Foreskin fibroblast (primary cell): ENCODE measurements at places on chromosomes 12 and 14.

DNA sequence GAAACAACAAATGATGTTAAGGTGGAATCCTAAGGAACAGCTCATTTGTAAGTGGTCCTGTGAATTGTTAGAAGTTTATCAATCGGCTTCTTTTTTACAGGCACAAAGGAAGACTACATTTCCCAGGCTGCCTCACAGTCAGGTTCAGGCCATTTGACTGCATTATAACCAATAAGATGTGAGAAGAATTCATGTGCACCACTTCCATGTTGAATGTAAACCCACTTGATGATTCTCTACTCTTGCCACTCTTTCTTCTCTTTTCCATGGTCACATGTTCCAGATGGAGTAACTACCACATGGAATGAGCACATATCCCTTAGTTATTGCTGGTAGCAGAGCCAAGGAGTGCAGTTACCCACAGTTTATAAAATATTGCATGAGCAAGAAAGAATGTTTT, 67.1 kb upstream of the GZMB start:
- DNase-seq = no peak

DNA sequence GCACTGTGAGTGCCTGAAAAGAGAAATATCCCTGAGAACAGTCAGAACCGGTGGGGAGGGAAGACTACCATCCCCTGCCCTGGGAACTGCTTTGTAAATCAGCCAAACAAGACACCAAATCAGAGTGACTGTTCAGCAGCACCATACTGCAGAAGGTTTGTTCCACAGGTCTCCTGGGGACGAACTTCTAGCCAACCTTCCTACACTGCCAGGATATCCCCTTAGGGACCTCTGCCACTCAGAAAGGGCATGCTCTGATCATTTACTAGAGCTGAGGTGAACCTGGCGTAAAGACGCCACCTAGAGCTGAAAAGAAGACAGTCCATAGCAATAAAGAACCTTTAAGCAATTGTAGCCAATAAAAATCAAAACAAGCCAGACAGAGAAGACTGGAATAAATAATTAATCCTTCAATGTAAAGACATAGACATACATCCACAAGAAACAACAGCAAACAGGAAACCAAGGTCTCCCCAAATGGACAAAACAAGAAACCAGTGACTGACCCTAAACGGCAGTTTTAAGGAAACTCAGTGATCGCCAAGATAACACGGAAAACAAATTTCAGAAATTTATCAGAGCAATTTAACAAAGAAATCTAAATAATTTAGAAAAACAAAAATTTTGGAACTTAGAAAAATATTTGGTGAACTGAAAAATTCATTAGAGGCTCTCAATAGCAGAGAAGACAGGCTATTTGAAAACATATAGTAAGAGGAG, 228.1 kb upstream of the AMIGO2 start:
- peak; percentile 39 for DNase-seq

DNA sequence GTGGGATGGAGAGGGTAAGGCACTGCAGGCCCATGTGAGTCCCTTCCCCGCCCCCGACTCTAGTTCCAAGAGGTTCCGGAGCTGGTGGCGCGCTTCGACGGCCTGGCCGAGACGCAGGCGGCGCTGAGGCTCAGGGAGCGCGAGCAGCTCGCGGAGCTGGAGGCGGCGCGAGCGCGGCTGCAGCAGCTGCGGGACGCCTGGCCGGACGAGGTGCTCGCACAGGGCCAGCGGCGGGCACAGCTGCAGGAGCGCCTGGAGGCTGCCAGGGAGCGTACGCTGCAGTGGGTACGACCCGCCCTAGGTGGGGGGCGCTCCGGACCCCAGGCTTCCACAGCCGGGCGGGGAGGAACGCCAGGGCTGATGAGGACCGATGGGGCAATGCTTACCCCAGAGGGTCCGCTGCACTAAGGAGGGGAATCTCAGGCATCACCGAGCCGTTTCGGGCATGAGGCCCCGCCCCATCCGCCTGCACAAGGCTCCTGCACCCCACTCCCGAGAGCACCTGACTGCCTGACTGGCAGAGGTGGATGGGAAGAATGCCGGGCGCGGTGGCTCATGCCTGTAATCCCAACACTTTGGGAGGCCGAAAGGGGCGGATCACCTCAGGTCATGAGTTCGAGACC, 4.9 kb downstream of the CFAP73 start:
- DNase-seq = peak; percentile 34

DNA sequence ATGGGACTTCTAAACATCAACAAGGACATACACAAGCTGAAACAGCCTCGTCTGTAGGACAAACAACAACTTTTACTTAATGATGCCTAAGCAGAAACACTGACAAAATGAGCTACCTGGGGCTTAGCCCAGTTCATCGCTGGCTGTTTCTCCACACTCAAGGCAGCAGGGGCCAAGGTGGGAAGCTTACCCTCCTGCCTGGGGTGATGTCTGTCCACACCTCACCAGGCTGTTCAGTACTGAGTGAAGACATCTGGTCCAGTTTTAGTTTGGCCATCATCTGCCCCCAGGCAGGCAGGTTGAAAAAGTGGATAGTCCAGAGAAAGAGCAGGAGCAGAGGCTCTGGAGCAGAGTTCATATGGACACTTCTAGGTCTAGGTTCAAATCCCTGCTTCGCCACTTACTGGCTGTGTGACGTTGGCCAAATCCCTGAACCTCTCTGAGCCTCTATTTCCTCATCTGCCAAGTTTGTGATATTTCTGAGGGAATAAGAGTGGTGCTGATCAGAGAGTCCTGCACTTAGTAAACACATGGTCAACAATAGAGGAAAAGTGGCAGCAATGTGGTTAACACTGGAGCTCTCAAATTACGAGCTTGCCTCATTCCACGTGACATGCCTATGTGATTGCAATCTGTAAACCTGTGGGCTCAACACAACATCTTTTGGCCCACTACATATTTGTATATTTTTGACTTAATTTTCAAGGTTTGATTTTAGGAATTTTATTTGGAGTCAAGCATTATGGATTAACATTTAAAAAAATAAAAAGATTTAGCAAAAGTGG, 720.1 kb upstream of the TMEM132C start:
- DNase-seq = no peak

DNA sequence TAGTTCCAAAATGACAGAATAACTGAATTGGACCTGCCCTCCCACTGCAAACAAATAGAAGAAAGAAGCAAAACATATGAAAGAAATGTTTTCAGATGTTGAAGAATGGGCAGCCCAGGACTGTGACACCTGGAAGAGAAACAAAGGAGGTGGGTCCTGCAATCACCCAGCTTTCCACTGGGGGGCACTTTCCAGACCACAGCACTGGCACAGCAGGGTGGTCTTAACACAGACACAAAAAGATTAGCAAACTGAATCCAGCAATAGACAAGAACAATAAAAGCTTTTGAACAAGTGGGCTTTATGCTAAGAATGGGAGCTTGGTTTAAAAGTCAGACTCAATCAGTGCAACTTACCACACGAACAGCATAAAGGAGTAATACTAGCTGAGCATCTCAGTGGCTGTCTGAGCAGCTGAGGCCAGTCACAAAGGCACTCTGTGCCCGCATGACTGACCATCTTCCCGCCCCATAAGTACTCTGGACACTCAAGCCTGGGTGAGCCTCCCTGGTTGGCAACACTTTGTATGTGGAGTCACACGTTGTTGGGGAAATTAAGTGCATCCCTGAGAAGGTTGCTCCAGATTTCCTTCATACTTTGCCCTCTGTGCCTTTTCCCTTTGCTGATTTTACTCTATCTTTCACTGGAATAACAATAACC, 27.7 kb downstream of the JKAMP start:
- no peak for DNase-seq

GRCh38 chr12:16072678-16073077, 161.5 kb downstream of the DERA start:
- no peak for DNase-seq

DNA sequence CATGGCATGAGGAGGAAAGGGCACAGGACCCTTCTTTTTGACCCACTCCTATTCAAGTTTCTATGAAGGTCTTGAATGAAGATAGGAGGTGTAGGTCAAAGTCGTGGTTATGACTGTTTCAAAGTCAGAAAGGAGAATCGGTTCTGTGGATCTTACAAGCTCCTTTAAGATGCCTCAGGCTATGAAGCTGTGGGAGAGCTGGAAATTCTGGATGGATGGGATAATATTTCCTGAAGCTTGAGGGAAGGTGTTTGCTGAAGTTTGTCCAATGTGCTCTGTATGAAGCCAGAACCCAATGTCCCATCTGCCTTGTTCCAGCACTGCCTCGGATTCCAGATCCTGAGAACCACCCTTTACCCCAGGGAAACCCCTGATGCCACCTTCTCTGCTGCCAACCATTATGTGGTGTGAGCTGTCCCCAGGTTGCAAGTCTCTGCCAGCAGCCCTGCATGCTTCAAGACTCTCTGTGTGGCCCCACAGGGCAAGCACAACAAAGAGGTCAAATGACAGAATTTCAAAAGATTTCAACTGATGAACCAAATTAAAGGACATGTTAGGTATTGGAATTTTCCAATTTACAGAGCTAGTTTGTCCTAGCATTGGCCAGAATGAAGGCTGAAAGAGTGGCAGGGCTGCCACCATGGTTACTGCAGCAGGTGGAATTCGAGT, 472.0 kb downstream of the RGS6 start:
- DNase-seq = no peak

- DNase-seq = no peak
Observed at GRCh38 chr14:34474187-34474679, 12.2 kb upstream of the SPTSSA start.

DNA sequence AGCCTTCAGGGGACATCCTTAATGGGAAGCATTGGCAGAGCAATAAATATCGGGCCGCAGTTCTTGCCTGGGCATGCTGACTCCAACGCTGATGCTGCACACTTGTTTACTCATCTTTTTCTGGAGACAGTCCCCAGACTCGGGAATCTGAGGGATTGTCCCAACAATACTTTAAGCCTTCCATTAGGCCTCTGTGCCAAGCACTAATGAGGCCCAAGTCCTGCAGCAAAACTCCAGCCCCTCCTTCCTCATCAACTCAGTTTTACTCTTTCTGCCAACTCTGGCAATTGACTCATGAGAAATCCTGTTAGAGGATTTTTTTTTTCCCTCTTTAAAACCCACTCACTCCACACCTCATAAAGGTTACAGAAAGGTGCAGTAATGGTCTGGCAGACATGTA, 233.4 kb upstream of the PELI2 start:
- peak; percentile 39 for DNase-seq

DNA sequence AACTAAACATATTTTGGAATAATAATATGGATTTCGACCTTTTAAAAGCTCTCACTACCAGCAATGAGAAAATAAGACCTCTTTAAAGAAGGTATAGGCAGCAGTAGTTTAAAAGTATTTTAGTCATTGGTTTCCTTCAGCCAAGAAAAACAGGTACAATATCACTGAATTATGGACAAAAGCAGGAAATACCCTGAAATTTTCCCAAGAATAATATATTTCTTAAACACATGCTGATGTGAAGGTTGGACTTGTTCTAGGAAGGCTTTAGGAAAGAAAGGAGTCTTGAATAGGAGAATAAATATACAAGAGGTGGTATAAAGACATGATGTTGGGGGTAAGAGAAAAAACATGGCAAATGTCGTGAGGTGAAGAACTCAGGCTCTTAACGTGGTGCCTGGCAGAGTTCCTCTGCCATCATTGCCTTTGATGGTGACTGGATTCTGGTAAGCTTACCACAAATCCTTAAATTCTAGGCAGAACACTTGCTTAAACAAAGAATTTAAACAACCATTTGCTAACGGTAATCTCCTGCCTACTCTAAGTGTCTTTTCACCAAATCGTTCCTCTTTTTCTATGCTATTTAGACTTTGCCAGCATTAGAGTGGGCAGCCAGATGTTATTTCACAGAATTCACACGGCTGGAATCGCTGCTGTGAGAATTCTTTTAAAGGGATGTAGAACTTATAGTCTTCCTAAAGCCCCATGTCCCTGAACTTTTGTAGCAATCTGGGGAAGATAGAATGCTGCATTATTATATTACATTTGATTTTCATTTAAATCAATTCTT, 11.9 kb upstream of the NUDT4 start:
- DNase-seq = no peak

DNA sequence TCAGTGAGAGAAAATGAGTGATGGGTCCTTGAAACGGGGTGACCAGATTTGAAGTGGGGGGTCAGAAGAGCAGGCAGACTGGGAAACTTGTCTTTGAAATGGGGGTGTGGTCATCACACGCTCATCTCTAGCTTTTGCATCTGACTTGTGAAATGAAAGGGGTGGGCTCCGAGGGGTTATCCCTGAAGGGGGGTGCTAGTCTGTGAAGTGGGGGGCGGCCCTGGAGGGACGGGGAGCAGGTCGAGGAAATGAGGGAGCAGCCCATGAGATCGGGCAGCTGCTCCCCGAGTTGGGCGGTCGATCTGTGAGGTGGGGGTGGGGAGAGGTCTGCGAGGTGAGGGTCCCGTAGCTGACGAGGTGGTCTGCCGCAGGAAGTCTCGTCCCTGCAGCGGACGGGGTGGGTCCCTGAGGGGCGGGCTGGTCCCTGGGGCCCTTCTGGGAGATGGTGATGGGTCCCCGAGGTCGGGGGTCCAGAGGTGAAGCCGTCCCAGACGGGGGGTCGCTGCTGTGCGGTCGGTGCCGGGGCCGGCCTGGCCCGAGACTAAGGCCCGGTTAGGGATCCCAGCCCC, 542 bp downstream of the PXN start:
- DNase-seq = peak; percentile 20

DNA sequence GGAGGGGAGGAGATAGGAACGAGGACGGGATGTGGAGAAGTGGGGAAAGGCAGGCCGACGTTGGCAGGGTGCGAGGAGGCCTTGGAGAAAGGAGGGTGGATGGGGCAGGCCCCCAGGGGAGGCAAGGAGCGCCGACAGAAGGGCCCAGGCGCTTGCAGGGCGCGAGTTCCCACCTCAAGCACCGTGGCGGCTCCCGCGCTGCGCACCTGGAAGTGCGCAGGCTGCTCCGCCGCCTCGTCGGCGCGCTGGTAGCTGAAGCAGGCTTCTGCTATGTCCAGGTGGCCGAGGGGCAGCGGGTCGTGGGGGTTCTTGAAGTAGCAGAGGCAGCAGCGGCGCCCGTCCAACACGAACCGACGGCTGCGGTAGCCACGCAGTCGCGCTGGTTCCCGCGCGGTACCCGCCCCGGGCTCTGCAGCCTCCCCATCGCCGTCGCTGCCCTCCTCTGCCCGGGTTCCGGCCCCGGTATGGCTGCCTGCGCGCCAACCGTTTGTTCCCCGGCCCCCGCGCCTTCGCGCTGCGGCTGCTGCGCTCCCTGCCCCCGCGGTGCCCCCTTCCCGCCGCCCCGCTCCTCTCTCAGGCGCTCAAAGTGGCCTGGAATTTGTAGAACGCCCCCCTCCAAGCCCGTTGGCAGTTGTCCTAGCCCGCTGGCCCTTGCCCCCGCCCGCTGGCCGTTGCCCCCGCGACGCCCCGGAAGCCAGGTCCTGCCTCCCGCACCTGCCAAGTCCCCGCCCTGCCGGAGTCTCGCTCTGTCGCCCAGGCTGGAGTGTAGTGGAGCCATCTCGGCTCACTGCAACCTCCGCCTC, 1.1 kb upstream of the ACTR6 start:
- DNase-seq = peak; percentile 48

DNA sequence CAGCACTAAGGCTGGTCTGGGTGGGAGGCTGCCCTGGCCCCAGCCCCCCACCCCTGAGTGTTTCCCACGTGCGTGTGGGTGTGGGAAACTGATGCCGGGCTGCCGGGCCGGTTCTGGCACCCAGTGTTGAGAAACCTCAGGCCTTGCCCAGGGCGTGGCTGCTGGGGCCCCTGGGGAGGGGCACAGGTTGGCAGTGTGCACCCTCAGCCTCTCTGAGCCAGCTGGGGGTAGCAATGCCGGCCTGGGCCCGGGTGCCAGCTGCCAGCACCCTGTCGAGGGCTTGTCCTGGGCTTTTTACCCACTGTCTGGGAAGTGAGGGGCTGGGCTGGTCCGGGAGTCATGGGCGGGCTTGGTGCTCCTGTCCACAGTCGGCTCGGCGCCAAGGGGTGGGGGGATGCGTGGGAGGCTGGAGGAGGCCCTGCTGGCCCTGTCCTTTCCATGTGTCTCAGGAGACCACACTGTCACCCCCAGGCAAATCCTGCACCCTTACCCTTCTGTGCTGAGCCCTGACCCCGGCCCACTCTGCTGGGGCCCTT, 15.7 kb downstream of the ASPG start:
- DNase-seq = no peak
